ENCODE measurements at places on chromosomes 11 and 22.

GRCh38 chr11:22433094-22433455, 94.9 kb downstream of the SLC17A6 start:
- H3K27me3 ChIP-seq, result peaks cover 28% of the 10 kb centered on the region
- no peaks in the 10 kb centered on the region for H3K4me1 ChIP-seq
- no peaks in the 10 kb centered on the region for H3K36me3 ChIP-seq
- H3K27ac ChIP-seq, result no peak overlapping the region
- no peak overlapping the region for H3K4me3 ChIP-seq
- DNase-seq, result no peak

GRCh38 chr11:77069969-77070582, 3.3 kb downstream of the CAPN5 start:
- peaks cover 13% of the 10 kb centered on the region for H3K36me3 ChIP-seq
- H3K4me1 ChIP-seq, result peaks cover 31% of the 10 kb centered on the region
- H3K27ac ChIP-seq, result no peak overlapping the region

- DNase-seq, result no peak
- H3K4me1 ChIP-seq, result no peaks in the 10 kb centered on the region
- H3K36me3 ChIP-seq, result no peaks in the 10 kb centered on the region
- no peak overlapping the region for H3K4me3 ChIP-seq
- peaks cover 27% of the 10 kb centered on the region for H3K27me3 ChIP-seq
- no peak overlapping the region for H3K27ac ChIP-seq
Measured at GRCh38 chr11:102879801-102880200, 5.0 kb upstream of the MMP12 start.

GRCh38 chr11:30545507-30545906, 40.6 kb downstream of the MPPED2 start:
- H3K27me3 ChIP-seq, result no peaks in the 10 kb centered on the region
- no peak for DNase-seq
- H3K4me1 ChIP-seq, result no peaks in the 10 kb centered on the region
- no peak overlapping the region for H3K27ac ChIP-seq
- H3K4me3 ChIP-seq, result no peak overlapping the region

DNA sequence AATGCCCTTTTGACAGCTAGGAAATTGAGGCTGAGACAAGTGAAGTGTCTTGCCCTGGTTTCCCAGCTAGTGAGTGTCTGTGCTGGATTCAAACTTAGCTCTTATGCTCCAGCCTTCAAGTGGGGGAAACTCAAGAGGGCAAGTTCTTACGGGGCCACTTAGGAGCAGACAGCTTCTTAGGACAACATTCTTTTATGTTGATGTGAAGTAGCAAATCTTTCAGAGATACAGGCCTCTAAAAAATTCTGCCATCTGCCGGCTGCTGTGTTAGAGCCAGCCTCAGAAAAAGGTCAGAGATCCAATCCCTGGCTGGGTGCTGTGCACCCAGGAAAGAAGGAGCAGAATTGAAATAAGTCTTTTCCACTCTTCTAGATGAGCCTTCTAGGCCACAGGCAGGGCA, 26.6 kb downstream of the TIMP3 start:
- peaks cover 13% of the 10 kb centered on the region for H3K27me3 ChIP-seq
- H3K36me3 ChIP-seq, result no peaks in the 10 kb centered on the region
- no peaks in the 10 kb centered on the region for H3K4me1 ChIP-seq
- no peak overlapping the region for H3K27ac ChIP-seq
- no peak overlapping the region for H3K4me3 ChIP-seq
- no peak for DNase-seq

DNA sequence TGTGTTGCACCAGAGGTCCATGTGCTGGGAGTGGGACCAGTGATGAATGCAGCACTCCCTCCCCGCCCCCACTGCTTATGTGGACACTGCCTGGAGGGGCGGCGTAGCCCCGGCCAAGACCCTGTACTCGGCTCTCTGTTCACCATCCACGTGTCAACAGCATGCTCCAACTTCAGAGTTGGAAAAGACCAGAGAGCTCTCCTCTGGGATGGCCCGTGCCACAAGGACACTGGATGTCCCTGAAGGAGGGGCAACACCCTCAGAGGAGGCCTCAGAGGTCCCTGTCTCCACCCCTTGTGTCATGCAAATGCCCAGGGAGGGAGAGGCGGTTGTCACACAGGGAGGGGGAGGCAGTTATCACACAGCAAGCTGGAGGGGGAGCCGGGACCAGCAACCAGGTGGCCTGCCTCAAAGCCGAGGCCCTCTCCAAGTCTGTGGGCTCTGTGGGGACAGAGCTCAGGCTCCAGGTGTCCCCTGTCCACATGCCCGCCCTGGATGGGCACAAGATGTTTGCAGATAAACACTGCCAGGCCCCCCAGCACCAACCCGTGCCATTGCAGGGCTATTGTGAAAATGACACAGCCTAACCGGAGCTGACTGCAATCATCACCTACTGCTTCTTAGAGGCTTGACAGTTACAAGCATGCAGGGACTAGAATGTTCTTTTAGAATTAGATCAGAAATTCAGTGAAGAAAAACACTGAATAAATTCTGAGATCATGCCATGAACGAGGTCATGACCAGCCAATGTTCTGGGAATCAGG, 121.1 kb downstream of the PHF21B start:
- no peak overlapping the region for H3K27ac ChIP-seq
- no peaks in the 10 kb centered on the region for H3K4me1 ChIP-seq
- no peak overlapping the region for H3K4me3 ChIP-seq
- peaks cover 14% of the 10 kb centered on the region for H3K27me3 ChIP-seq

DNA sequence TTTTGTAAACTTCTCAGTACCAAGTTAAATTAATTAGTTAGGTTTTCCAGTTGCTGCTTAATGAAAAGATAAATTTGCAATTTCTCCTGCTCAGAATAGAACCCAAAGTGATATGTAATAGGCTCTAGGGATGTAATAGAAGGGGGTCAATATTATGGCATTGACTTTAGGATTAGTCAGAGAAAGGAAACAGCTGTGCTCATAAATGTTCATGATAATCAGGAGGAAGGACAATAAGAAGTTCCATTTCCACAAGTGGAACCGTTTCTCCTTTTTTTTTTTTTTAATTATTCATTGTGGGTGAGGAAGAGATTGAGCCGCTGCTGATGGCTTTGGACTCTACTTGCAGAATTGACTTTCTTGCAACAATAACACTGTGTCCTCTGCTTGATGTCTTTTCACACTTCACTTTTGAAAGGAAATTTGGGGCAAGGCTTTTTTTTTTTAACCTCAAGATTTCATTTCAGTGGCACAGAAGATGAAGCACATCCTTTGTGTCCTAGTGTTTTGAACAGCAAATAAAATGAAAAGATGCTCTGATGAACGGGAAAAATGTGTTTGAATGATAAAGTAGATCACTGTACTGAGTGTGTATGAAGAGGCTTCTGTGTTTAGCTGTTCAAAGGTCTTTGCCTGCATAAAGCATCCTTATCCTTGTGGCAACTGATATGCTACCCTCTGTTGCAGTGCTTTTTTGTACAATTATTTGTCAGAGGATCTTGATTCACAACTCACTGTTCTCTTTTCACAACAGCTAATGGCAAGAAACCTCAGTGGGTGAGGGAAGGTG, 62.4 kb downstream of the GAS2 start:
- H3K36me3 ChIP-seq, result no peaks in the 10 kb centered on the region
- no peaks in the 10 kb centered on the region for H3K4me1 ChIP-seq
- DNase-seq, result no peak

DNA sequence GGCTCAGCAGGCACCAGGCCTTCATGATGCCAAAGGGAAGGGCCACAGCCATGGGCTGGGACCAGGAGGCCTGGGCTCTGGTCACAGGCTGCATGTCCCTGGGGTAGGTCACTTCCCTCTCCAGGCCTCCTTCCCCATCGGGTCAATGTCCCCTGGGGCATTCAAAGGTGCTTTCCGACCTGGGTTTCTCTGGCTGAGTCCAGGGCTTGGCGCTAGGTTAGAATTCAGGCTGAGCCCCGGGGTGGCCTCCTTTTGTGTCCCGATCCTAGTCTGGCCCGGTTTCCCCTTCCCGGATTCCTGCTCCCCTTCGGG, 12.2 kb downstream of the MAFF start:
- DNase-seq, result no peak
- peak overlapping the region; percentile 3 for H3K27ac ChIP-seq
- H3K4me1 ChIP-seq, result peaks cover 26% of the 10 kb centered on the region
- H3K27me3 ChIP-seq, result no peaks in the 10 kb centered on the region

DNA sequence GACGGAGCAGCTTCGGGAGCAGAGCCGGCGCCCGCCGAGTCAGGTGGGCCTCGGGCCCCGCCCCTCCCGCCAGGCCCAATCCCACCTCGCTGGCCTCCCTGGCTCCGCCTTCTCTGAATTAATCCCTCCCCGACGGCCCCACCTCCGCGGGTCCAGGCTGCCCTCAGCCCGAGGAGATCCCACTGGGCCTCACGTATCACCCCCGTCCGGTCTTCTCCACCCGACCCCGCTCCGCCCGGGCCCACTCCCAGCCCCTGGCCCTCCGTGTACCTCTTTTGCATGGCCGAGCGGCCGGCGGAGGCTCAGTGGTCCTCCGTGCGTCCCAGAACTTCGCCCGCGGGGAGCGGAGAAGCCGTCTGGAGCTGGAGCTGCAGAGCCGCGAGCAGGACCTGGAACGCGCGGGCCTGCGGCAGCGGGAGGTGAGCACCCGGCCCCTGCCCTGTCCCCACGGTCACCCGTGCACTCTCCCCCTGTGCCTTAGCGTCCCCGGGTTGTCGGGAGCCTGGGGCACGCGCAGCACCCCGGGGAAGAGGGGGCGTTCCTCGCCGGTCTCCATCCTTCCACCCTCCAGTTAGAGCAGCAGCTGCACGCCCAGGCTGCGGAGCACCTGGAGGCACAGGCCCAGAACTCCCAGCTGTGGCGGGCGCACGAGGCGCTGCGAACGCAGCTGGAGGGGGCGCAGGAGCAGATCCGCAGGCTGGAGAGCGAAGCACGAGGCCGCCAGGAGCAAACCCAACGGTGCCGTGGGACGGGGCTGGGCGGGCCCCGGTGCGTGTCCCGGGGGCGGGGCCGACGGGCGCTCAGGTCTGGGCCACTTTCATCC, 2.2 kb upstream of the CD151 start:
- H3K4me3 ChIP-seq, result peak overlapping the region; percentile 69
- H3K4me1 ChIP-seq, result peaks cover 32% of the 10 kb centered on the region
- no peak overlapping the region for H3K27ac ChIP-seq
- H3K36me3 ChIP-seq, result peaks cover 10% of the 10 kb centered on the region
- H3K27me3 ChIP-seq, result peaks cover 6% of the 10 kb centered on the region
- peak; percentile 63 for DNase-seq

- no peak overlapping the region for H3K27ac ChIP-seq
- no peak overlapping the region for H3K4me3 ChIP-seq
- H3K4me1 ChIP-seq, result peaks cover 7% of the 10 kb centered on the region
Measured at GRCh38 chr22:25627271-25627852, 62.9 kb downstream of the GRK3 start.

- H3K27me3 ChIP-seq, result peaks cover 51% of the 10 kb centered on the region
- no peak for DNase-seq
- no peak overlapping the region for H3K27ac ChIP-seq
Measured at GRCh38 chr22:27146866-27147633, 489.7 kb downstream of the MIAT start.

GRCh38 chr11:32817181-32817851, 12.4 kb upstream of the PRRG4 start:
- peaks cover 6% of the 10 kb centered on the region for H3K27me3 ChIP-seq
- no peak for DNase-seq
- no peak overlapping the region for H3K4me3 ChIP-seq
- H3K36me3 ChIP-seq, result no peaks in the 10 kb centered on the region
- no peak overlapping the region for H3K27ac ChIP-seq

GRCh38 chr11:13734530-13734929, 66.1 kb downstream of the FAR1 start:
- H3K4me3 ChIP-seq, result no peak overlapping the region
- H3K27ac ChIP-seq, result no peak overlapping the region
- DNase-seq, result no peak
- no peaks in the 10 kb centered on the region for H3K27me3 ChIP-seq
- no peaks in the 10 kb centered on the region for H3K4me1 ChIP-seq

GRCh38 chr11:15726221-15726746, 611.6 kb downstream of the INSC start:
- no peak for DNase-seq
- no peaks in the 10 kb centered on the region for H3K4me1 ChIP-seq
- peaks cover 5% of the 10 kb centered on the region for H3K27me3 ChIP-seq
- no peak overlapping the region for H3K27ac ChIP-seq
- H3K4me3 ChIP-seq, result no peak overlapping the region
- H3K36me3 ChIP-seq, result no peaks in the 10 kb centered on the region

DNA sequence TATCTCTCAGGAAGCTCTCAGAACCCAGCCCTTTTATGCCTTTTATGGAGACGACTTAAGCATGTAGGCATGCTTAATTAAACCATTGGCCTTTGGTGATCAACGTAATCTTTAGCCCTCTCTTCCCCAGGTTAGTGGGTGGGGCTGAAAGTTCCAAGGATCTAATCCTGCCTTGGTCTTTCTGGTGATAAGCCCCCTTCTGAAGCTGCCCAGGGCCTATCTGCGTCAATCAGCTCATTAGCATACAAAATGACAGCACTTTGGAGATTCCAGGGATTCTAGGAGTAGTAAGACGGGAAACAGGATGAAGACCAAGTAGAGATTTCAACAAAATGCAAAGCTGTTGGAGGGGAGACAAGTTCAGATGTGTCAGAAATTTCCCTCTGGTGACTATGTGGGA, 3.1 kb downstream of the FAM118A start:
- no peak overlapping the region for H3K4me3 ChIP-seq
- H3K36me3 ChIP-seq, result peaks cover 30% of the 10 kb centered on the region
- peaks cover 25% of the 10 kb centered on the region for H3K4me1 ChIP-seq
- H3K27me3 ChIP-seq, result no peaks in the 10 kb centered on the region
- no peak for DNase-seq
- H3K27ac ChIP-seq, result no peak overlapping the region

DNA sequence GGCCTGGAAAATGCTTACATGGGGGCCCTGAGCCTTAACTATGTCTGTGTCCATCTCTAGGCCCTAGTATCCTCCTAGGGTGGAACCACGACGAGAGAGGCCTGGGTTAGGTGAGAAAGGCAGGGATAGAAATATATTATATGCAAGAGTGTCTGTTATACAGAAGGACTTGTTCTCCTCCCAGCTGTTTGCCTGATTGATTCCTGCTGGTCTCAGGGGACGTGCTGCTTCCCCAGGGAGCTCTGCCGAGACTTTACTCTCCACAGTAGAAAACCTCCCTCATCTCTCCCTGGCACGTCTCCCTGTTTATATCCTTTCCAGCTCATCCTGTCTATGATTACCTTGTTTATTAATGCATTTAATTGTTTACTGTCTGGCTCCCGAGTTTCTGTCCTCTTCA, 132.6 kb downstream of the MIAT start:
- no peaks in the 10 kb centered on the region for H3K4me1 ChIP-seq
- no peak overlapping the region for H3K27ac ChIP-seq
- no peaks in the 10 kb centered on the region for H3K27me3 ChIP-seq

GRCh38 chr11:122112470-122113365, 3.3 kb downstream of the BLID start:
- DNase-seq, result no peak
- no peak overlapping the region for H3K4me3 ChIP-seq
- no peaks in the 10 kb centered on the region for H3K4me1 ChIP-seq
- peaks cover 8% of the 10 kb centered on the region for H3K27me3 ChIP-seq

- H3K27me3 ChIP-seq, result peaks cover 40% of the 10 kb centered on the region
- H3K4me3 ChIP-seq, result no peak overlapping the region
- H3K4me1 ChIP-seq, result no peaks in the 10 kb centered on the region
- H3K36me3 ChIP-seq, result no peaks in the 10 kb centered on the region
Measured at GRCh38 chr11:11056749-11057471, 199.1 kb upstream of the ZBED5 start.

All from effector memory CD8-positive, alpha-beta T cell (primary cell).